Thyroid gland (tissue), 4 donors: ENCODE measurements at places on chromosomes 7 and 10. TPM values are rescaled to one million over a fixed set of nuclear protein-coding genes. Genes with fewer than 3 reads are reported as not detected.

The VGF gene
- total RNA-seq, result not detected

DNA sequence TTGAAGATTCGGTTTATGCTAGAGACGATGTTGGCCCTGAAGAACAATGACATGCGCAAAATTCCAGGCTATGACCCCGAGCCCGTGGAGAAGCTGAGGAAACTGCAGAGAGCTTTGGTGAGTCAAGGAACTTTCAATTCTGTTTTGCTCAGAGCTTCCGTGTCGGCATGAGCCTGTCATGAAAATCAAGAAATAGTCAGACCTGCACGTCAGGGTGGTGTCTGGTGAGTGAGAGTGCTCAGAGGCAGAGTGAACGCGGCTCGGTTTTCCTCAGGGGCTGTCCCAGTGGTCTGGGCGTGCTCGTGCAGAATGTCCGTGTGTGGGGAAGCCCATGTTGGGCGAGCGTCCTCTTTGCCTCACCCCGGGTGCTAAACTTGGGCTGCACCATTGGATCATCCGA is 12.6 kb downstream of the NOM1 start:
- no peak for DNase-seq
- no peaks in the 10 kb centered on the region for H3K4me1 ChIP-seq
- H3K4me3 ChIP-seq, result no peak overlapping the region

- peaks cover 16% of the 10 kb centered on the region for H3K4me1 ChIP-seq
- no peaks in the 10 kb centered on the region for H3K27me3 ChIP-seq
- H3K36me3 ChIP-seq, result peaks cover 32% of the 10 kb centered on the region
- peak; percentile 25 for DNase-seq
- H3K27ac ChIP-seq, result no peak overlapping the region
Observed at GRCh38 chr7:151125470-151125845, 39.2 kb downstream of the AGAP3 start.

DNA sequence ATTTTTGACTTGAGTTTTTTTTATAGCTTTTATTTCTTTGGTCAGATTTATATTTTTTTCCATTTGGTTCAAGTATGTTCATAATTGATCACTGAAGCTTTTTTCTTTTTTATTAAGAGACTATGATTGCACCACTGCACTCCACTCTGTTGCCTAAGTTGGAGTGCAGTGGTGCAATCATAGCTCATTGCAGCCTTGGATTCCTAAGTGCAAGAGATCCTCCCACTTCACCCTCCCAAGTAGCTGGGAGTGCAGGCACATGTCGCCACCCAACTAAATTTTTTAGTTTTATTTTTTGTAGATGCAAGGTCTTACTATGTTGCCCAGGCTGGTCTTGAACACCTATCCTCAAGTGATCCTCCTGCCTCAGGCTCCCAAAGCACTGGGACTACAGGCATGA is 97.7 kb upstream of the KIF5B start:
- H3K4me1 ChIP-seq, result no peaks in the 10 kb centered on the region
- H3K27me3 ChIP-seq, result no peaks in the 10 kb centered on the region
- H3K36me3 ChIP-seq, result no peaks in the 10 kb centered on the region
- H3K4me3 ChIP-seq, result no peak overlapping the region
- DNase-seq, result no peak
- no peak overlapping the region for H3K27ac ChIP-seq

DNA sequence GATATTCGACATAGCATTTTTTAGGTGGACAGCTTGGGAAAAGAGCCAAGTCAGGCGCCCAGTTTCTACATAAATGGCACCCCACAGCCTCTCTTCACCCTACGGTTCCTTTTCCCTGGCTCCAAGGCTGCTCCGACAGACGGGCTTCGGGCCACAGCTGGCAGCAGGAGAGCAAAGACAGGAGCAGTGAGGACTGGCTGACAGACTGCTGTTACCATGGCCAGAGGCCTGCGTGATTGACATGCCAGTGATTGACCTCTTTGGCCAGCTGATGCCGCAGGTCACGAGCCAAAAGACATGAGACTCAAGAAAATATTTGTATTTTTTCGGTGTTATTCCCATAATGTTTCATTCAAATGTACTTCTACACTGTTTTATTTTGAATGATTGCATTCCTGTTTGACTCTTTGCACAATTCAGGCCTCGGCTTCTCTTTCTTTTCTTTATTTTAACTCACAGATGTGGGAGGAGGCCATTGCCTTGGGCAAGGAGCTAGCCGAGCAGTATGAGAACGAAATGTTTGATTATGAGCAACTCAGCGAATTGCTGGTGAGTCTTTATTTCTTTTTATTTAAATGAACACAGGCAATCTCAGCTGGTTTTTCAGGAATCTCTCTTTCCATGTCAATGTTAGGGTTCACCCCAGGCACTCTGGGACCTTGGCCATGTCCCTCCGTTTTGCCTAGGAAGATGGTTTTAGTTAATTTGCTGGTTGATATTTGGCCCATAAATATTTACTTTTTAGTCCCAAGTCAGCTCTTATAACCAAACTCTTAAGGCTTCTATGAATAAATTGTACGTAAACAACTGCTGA is 146.3 kb upstream of the NPS start:
- H3K27ac ChIP-seq, result no peak overlapping the region
- peaks cover 4% of the 10 kb centered on the region for H3K36me3 ChIP-seq
- DNase-seq, result no peak
- no peaks in the 10 kb centered on the region for H3K27me3 ChIP-seq
- no peak overlapping the region for H3K4me3 ChIP-seq
- no peaks in the 10 kb centered on the region for H3K4me1 ChIP-seq

GRCh38 chr10:65893676-65894075 is 1032.2 kb upstream of the LRRTM3 start:
- no peaks in the 10 kb centered on the region for H3K36me3 ChIP-seq
- no peaks in the 10 kb centered on the region for H3K4me1 ChIP-seq
- no peak overlapping the region for H3K4me3 ChIP-seq
- DNase-seq, result no peak
- no peaks in the 10 kb centered on the region for H3K27me3 ChIP-seq

DNA sequence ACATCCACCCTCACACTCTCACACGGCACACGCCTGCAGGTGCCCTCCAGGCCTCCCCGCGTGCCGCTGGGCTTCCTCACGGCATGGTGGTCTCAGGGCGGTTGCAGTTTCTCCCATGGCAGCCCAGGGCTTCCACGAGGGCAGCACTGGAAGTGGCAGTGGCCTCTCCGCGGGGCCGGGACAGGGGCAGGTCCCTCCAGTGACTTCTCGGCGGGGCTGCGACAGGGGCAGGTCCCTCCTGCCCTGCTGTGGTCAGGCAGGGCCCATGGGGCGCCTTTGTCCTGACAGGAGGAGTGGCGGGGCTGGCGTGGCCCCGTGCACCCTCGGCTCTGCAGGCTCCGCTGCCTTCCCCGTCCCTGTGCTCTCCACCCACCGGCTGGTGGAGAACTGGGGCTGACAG is 19.0 kb downstream of the PWWP2B start:
- H3K27me3 ChIP-seq, result no peaks in the 10 kb centered on the region
- peaks cover 71% of the 10 kb centered on the region for H3K4me1 ChIP-seq

- no peak overlapping the region for H3K4me3 ChIP-seq
- no peaks in the 10 kb centered on the region for H3K36me3 ChIP-seq
- no peak for DNase-seq
- no peaks in the 10 kb centered on the region for H3K27me3 ChIP-seq
- H3K4me1 ChIP-seq, result peaks cover 12% of the 10 kb centered on the region
Observed at GRCh38 chr10:34758447-34758996, 56.6 kb downstream of the PARD3 start.

The PPIF gene
- total RNA-seq, result 64.8 TPM

DNA sequence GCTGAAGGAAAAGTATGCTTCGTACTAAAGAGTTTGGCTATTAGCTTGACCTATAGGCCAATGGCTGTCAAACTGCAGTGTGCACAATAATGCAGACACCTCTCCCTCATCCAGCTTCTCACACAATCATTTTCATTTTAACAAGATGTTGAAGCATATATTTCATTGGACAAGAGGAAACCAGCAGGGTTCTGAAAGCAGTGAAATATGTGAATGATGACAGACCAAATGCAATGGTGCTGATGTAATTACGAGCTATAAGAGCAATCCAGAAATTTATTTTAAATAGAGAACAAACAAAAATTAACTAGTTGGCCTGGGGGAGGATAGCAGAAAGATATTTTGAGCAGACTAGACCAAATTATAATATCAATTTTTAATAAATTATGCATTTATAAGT is 331.5 kb upstream of the AKR1E2 start:
- no peaks in the 10 kb centered on the region for H3K27me3 ChIP-seq
- no peak overlapping the region for H3K27ac ChIP-seq
- H3K36me3 ChIP-seq, result no peaks in the 10 kb centered on the region
- DNase-seq, result no peak
- peaks cover 3% of the 10 kb centered on the region for H3K4me1 ChIP-seq
- no peak overlapping the region for H3K4me3 ChIP-seq

GRCh38 chr10:121188005-121188404 is 336.8 kb downstream of the WDR11 start:
- H3K4me1 ChIP-seq, result no peaks in the 10 kb centered on the region
- H3K4me3 ChIP-seq, result no peak overlapping the region

DNA sequence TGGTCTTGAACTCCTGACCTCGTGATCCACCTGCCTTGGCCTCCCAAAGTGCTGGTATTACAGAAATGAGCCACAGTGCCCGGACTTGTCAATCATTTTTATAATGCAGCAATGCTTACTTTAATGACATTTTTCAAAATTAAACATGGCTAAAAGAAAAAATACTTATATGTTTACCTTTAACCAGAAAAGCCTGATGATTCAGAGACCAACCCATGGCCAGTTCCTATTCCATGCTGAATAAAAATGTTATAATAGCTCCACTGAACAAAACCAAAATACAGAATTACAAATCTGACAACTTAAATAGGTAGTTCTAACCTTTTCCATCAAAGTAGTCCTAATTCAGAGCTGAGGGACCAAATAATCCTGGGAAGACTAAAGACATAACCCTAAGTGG is 21.6 kb downstream of the ZNF438 start:
- H3K4me1 ChIP-seq, result peaks cover 7% of the 10 kb centered on the region
- H3K27ac ChIP-seq, result no peak overlapping the region
- no peak overlapping the region for H3K4me3 ChIP-seq
- DNase-seq, result no peak
- H3K27me3 ChIP-seq, result no peaks in the 10 kb centered on the region

The GPR22 gene
- total RNA-seq, result not detected

DNA sequence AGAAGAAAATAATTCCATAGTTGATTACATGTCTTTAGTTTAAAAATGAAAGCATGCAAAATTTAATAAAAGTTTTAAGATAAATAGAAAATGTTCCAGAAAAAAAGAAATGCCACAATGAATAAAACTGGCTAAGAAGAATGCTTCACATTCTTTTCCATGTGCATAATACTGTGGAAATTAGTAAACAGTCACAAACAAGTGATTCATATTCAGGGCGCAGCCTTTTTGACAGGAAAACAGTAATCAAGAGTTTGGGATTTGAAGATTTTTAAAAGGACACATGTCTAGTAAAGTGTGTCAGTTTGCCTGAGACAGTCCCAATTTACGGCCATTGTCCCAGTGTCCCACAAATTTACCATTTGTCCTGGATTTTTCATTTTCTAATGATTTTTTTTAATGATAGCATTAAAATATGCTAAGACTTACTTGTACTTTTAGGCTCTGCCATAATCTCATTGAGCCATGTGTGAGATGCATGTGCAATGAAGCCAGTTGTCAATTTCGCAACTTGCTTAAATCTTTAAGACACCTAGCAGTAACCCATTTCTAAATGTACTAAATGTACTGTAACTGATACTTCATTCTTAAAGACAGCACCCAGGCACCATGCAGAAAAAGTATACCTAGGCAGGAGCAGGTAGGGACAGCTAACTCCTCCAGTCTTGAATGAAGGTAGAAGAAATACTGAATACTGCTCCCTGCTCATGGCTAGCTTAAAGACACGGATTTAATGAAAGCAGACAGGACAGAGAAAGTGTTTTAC is 46.9 kb downstream of the ZNF438 start:
- H3K36me3 ChIP-seq, result no peaks in the 10 kb centered on the region
- no peak overlapping the region for H3K27ac ChIP-seq
- no peaks in the 10 kb centered on the region for H3K27me3 ChIP-seq

The ABCB1 gene
- 5.5 TPM for total RNA-seq

DNA sequence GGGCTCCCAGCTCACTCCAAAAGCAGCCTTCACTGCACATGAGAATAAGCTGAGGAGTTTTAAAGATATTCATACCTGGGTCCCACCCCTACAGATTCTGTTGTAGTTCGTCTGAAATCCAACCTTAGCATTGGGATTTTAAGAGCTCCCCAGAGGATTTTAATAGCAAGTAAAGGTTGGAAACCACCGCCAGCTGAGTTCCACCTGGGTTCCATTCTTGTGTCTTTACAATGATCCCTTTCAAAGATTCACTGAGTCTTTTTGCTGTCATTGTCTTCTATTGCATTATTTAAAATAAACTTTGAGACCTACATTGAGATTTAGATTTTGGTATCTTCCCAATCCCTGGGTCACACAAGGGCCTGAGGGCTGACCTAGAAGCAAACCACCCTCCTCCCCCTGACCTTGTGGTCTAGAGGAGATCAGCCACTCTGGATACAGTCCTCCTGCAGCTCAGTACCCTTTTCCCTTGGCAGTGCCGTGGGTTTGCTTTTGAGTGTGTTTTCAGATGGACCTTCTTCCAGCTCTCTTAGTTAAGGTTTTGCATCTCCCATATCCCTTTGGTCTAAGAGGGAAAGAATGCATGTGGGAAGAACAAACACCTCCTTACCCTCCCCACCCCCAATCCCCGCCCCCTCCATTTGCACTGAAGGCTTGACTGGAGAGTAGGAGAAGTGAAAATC is 22.6 kb upstream of the SIRT1 start:
- no peak overlapping the region for H3K4me3 ChIP-seq
- H3K4me1 ChIP-seq, result no peaks in the 10 kb centered on the region
- H3K27me3 ChIP-seq, result no peaks in the 10 kb centered on the region

The DYDC2 gene
- total RNA-seq, result not detected

The ZNF239 gene
- 8.7 TPM for total RNA-seq

- no peaks in the 10 kb centered on the region for H3K4me1 ChIP-seq
- H3K27ac ChIP-seq, result no peak overlapping the region
- no peaks in the 10 kb centered on the region for H3K27me3 ChIP-seq
- DNase-seq, result no peak
Observed at GRCh38 chr10:123635745-123636144, 30.4 kb upstream of the GPR26 start.

The TACC2 gene
- 122 TPM for total RNA-seq

DNA sequence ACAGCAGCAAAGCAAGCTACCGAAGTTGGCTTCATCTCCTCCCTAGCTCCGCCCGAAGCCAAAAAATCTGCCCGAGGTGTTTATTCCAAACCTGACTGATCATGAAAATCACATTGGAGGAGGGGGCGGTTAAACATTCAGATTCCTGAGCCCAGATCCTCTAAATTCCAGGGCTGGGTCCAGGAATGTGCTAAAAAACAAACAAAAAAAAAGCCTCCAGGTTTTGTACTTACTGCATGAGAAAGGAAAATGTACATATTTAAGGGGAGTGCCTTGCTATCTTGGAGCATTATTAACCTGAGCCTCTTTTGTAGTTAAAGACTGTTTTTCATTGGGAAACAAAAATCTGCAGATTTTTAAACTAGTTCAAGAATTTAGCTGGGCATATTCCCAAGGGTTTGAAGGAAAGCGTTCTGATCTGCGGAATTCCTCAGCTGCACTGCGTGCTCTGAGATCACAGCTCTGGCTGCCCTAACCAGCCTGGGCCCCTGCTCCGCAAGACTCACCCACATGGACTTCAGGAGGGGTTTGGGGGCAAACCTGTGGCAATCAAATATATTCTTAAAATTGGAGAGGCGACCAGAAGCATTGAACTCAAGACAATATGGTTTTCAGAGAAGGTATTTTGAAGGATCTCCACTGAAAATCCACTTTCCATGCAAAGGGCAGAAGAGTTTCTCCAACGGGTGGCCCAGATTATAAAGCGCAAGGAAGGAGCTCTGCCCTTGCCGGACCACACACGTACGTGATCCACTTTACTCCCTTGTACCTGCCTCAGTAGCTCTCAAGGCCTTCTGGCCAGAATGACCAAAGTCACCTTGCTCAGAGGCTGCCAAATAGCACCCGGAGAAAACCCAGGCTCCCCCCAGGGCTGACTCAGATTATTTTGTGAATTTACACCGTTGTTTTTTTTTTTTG is 10.0 kb upstream of the TNS3 start:
- DNase-seq, result peak; percentile 70
- peak overlapping the region; percentile 88 for H3K27ac ChIP-seq
- H3K36me3 ChIP-seq, result no peaks in the 10 kb centered on the region
- no peak overlapping the region for H3K4me3 ChIP-seq
